Kidney epithelial cell (primary cell): ENCODE measurements at places on chromosomes 6 and 20. TPM values are rescaled to one million over a fixed set of nuclear protein-coding genes. Genes with fewer than 3 reads are reported as not detected.

TREML4 gene
- total RNA-seq = not detected in 2 replicates

BPIFA1 gene
- total RNA-seq = not detected in 2 replicates

ZFP64 gene
- total RNA-seq = 45.5 and 49.6 TPM in 2 replicates

CFB gene
- 1.9 and 13.8 TPM in 2 replicates for total RNA-seq

RIPPLY2 gene
- not detected in 2 replicates for total RNA-seq

KHDC1L gene
- not detected in 2 replicates for total RNA-seq

OR2J3 gene
- total RNA-seq = not detected in 2 replicates

NKAPL gene
- 1.0 and 1.1 TPM in 2 replicates for total RNA-seq

PLEKHG1 gene
- 27.8 and 52.9 TPM in 2 replicates for total RNA-seq

DNA sequence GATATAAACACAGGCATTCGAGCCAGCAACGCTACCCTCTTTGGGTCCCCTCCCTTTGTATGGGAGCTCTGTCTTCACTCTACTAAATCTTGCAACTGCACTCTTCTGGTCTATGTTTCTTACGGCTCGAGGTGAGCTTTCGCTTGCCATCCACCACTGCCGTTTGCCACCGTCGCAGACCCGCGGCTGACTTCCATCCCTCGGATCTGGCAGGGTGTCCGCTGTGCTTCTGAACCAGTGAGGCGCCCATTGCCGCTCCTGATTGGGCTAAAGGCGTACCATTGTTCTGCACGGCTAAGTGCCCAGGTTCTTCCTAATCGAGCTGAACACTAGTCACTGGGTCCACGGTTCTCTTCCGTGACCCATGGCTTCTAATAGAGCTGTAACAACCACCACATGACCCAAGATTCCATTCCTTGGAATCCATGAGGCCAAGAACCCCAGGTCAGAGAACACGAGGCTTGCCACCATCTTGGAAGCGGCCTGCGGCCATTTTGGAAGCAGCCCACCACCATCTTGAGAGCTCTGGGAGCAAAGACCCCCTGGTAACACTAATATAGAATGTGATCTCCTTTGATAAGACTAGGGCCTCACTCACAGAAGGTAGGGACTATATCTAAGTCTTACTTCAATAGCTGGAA, 973 bp downstream of the UBD start:
- no peak for DNase-seq

GRCh38 chr20:16111852-16112412, 461.3 kb downstream of the KIF16B start:
- no peak for DNase-seq

DNA sequence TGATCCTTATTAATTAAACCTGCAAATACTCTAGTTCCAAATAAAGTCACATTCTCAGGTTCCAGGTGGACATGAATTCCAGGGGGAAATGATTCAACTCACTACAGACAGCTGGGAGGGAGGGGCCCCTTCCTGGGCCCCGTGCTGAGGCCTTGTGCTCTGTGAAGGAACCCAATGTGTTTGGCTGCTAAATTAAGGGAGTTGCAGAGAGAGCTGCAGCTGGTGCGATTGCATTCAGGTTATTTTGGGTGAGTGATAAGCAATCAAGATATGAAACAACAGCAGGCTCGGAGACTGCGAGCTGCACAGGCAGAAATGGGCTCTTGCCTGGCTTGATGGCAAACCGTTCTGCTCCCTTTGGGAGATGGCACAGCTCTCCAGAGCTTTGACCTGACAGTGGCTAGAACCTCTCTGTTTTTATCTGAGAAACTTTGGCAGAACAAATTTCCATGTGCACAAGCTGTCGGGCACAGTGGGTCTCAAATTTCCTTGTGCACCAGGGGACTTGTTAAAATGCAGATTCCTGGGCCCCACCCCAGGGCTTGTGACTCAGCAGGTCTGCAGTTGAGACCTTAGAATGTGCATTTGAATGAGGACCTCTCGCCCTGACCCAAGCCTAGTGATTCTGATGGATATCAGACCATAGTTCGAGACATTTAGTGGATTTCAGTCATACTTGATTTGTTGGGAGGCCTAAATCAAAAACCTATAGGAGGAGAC, 9.8 kb downstream of the MAPK13 start:
- no peak for DNase-seq

- no peak for DNase-seq
Measured at GRCh38 chr6:84860509-84860908, 96.1 kb upstream of the TBX18 start.

DNA sequence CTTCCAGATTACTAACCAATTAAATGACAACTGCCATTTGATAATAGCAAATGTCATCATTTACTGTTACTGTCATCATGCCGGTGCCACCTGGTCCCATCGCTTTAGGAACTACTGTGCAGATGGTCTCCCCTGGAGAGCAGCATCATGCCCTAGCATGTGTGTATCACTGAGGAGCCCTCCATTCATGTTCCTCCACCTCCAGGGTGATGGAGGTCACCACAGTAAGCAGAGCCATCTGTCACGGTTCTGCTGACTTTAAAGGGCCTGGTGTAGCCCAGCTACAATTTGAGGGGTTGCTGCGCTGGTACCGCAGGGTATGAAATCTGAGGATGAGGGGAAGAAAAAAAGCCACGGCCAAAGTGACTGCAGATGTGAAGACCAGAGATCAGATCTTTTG, 118.8 kb upstream of the KCNK16 start:
- no peak for DNase-seq

DNA sequence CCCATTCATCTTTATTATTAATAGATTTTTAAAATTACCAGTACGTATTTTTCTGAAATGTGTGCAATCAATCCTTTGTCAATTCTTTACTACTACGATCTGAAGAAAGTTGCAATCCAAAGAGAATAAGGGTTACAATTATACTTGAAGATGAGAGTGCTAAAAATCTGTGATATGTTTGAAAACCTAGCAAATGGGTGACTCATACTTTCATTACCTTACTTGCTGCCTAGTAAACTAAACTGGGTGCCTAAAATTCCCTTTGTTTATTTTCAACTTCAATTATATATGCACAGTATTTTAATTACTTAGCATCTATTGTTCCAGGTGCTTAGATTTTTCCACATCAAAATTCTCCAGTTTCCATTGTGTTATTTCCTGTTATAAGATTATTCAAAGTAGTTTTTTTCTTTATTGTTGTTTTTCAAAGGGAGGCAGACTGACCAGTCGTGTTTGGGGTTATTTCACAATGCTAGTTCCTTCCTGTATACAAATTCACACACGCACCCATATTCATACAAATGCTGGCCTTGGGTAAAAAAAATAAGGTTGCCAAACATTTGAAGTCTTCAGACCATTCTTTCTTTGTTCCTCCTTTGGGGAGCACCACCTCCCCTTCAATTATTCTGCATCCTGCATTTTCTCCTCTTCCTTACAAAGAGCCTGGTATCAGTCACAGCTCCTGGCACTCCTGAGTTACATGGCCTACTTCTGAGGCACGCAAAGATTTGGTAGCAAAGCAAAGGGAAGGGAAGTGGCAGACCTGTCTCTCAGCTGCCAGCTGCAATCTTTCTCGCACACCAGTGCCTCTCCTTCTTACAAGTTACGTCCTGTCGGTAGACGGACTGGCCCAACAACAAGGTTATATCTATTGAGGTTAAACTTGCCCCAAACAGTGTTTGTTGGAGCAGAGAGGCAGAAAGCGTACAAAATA, 16.2 kb upstream of the FAM135A start:
- no peak for DNase-seq

GRCh38 chr6:30260036-30260504, 46.9 kb upstream of the TRIM26 start:
- DNase-seq = no peak

DNA sequence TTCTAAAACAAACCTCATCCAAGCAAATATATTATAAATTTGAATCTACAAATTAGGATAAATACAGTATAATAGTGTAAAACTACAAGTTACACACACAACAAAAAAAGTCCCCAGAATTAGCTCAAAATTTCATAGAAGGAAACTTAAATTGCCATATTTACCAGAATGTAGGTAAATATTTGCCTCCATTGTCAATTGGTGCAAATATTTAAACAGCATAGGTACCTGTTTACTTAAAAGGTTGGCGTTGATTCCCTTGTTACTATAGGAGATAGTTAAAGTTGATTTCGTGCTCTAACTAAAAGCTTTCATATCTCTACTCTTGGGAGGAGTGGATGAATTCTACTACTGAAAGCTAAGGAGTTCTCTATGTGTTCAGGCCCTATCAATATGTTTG, 111.6 kb upstream of the TENT5A start:
- DNase-seq = no peak

- no peak for DNase-seq
Measured at GRCh38 chr6:23176883-23177282, 607.5 kb downstream of the HDGFL1 start.

- DNase-seq = no peak
Measured at GRCh38 chr6:40755046-40755681, 168.0 kb upstream of the LRFN2 start.

DNA sequence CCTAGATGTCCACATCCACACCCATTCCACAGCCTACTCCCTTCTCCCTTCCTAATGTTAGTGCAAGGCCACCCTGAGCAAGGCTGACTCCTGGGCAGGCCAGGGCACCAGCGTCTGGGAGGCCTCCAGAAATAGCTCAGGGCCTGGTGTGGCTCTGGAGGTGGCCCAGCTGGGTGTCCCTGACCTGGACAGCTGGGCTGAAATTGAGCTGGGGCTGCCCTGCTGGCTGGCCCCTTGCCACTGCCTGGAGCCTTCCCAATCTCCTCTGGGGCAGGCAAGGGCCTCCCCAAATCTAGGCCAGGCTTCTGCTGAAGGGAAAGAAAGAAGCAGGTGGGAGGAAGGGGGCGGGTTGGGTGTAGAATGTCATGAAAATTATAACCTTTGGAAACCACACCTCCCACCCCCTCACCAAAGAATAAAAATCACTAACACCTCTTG, 2.1 kb downstream of the FAM110A start:
- DNase-seq = no peak

- DNase-seq = no peak
Measured at GRCh38 chr6:143157131-143157530, 96.4 kb downstream of the AIG1 start.

DNA sequence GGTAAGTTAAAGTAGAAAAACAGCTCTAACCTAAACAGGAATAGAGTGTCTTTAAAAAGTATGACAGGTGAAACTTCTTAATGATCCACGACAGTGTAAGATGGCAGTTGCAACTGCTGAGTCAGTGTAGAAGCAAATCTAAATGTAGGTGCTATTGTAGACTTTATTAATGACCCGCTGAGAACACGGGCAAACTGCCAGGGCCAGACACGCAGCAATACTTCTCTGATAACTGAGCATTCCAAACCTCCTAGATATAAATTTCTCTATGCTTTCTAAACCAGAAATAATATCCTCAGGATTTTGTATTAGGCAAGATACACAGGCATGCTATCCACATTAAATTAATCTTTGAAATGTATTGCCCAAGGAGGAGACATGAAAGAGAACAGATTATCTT, 1076.4 kb downstream of the HACE1 start:
- no peak for DNase-seq

DNA sequence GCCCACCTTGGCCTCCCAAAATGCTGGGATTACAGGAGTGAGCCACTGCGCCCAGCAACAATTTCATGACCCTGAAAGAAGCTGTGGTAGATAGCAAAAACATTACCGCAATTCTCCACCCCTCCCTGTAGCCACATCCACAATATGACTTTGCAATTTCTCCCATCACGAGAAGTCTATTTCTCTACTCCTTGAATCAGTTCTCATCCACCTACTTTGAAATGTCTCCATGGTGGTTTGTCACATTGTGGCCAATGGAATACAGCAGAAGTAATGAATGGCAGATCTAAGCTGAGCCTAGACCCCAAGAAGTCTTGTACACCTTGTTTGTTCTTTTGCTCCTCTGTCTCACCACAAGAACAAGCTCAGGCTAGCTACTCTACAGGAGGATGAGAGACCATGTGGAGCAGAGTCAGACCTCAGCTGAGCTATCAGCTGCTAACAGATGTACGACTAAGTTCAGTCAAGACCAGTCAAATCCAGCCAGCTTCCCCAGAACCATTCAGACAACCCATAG, 6.3 kb downstream of the OXT start:
- no peak for DNase-seq

DNA sequence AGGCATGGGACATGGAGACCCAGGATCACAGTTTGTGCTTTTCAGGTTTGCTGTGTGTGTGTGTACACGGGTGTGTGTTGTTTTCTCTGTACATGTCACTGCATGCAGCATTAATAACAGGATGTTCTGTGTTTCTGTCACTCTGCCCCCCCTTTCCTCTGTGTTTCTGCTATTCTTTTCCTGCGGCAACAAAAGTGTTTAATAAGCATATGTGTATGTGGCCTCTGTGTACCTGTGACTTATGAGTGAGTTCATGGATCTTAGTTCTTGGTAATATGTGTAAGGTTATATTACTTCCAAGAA, 9.8 kb downstream of the SYNGAP1 start:
- no peak for DNase-seq

DNA sequence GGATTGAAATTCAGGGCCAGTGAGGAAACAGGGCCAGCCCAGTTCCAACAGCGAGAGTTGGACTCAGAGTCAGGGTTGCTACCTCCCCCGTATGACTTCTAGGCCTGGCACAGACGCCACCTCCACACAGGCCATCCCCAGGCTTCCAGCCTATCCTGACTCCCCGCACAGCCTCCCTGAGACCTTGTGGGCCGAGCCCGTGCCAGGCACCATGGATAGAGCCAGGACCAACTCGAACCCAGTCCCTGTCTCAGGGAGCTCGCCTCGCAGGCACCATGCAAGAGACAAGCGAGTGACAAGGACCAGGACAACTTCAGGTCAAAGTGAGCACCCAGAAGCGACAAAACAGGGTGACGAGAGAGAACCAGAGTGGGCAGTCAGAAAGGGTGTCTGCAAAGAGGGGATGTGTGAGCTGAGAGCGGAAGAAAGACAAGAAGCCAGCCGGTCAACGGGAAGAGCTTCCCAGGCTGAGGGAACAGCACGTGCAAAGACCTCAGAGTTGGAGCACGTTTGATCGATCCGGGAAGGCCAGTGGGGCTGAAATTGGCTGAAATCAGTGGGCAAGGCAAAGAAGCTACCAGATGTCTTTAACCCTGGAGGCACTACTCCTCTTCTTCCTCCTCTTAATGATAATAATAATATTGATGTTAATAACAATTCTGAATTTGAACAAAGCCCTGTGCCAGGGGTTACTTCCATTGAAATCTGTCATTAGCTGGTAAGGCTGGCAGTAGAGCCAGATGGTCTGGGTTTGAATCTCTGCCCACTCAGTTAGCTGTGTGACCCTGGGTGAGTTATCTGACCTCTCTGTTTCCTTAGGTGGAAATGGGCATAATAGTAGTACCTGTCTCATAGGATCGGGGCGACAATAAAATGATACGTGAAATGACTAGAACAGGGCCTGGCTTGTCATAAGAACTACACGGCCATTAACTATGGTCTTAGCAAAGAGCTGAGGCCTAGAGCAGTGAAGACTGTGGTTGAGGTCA, 45.0 kb downstream of the KIAA1755 start:
- DNase-seq = no peak
